NCI-H1417 (cell line): ENCODE measurements at places on chromosomes 3 and 15.

DNA sequence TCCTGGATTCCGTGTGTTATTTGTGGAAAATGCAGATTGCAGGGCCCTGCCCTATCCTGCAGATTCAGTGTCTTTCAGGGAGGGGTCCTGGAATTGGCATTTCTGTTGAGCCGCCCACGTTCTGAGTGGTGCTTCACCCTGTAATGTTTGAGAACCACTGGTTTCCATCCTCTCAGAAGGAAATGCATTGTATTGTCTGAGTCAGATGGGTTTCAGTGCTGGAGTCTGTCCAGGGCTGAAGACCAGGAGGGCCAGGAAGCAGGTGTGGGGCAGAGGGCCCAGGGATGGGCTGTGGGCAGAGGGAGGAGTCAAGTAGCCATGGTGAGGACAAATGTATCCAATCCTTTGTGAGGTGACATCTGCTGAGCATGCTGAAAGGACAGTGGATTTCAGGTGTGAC is 123.8 kb downstream of the SV2B start:
- peak; percentile 77 for DNase-seq

GRCh38 chr15:25670025-25670554 is 193.0 kb downstream of the ATP10A start:
- DNase-seq, result no peak

GRCh38 chr3:108914774-108915641 is 38.7 kb downstream of the GUCA1C start:
- DNase-seq, result peak; percentile 84

DNA sequence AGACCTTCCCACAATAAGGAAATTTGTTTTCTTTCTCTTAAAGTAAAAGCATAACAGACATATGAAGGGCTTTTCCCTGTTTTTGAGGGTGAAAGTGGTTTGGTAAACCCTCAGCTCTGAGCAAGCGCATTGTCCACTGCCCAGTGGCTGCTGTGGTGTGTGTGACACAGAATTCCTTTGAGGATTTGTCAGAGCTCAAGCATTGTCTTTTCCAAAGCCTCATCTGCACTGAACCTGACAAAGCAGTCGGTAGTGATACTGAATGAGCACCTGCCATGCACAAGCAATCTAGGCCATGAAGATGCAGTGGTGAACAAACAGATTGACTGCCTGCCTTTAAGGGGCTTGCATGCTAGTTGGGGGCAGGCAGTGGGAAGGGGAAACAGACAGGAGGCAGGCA is 128.3 kb downstream of the PLCL2 start:
- no peak for DNase-seq

GRCh38 chr15:75942464-75942863 is 38.8 kb downstream of the FBXO22 start:
- DNase-seq, result no peak

- no peak for DNase-seq
Measured at GRCh38 chr3:69180869-69181591, 58.6 kb upstream of the LMOD3 start.

DNA sequence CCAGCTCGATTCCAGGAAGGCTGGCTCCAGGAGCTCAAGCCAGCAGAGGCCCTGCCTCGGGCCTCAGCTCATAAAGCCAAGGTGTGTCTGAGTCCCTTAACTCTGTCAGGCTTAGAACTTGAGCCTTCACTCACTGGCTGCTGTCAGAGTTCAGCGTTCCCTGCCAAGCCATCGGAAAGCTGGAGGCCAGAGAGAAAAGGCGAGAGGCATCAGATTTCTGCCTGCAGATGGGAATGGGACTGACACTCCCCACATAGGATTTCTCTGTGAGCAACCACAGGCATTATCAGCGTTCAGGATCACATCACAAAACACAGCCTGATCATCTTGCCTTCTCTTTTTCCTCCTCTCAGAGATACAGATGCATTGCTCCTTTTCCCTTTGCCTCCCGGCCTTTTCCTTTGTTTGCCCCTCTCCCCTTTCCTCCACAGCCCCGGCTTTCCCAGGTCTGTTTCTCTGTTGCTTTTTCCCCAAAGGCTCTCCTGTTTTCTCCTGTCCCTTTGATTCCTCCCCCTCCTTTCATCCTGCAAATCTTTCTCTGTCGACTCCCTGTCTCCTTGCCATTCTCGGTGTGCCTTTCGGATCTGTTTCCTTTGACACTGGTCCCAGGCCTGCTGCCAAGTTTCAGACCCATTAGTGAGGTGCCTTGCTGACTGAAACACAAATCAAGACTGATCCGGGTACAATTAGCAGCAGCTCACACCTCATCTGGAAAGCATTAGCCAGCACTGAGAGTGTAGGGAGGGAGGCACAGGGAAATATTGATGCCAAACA is 44.5 kb upstream of the BOC start:
- peak; percentile 79 for DNase-seq

GRCh38 chr3:62319570-62320243 is 53.6 kb downstream of the FEZF2 start:
- no peak for DNase-seq

GRCh38 chr15:27834684-27835083 is 264.4 kb downstream of the OCA2 start:
- no peak for DNase-seq

DNA sequence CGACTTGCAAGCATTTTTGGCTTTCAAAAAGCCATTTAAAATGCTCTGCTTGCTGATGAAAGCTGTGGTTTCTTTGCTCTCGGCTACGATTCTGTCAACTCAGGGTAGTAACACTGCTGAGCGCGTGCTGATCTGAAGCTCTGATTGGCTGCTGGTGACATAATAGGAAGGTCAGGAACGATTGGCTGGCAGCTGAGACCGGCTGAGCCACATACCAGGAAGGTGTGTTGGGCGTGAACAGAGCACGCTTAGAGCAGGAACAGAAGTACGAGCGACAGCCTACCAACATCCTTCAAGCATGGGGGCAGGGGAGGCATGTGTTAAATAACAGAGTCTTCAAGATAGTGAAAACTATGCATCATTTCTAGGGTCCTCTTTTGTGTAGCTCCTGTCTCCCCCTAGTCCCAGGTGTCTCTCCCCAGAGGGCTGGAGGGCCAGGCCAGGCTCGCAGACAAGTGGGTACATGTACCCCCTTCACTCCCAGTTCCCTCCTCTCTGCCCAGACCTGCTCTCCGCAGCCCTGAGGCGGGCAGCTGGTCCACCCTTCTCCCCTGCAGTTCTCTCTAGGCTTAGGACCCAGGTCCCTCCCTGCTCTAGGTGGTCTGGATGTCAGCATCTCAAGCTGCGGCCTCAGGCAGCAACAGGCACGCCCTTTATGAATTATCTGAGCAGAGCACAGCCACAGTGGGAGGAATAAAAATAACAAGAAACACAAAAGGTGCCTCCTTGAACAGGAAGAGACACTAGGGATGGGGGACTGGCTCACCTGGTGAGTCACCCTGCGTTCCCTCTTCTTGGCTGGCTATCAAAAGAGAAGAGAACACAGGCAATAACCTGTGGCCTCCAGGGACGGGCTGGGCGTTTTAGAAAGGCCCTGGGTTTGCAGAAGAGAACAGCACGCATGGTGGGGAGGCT is 76.0 kb downstream of the TAMM41 start:
- DNase-seq, result peak; percentile 91

DNA sequence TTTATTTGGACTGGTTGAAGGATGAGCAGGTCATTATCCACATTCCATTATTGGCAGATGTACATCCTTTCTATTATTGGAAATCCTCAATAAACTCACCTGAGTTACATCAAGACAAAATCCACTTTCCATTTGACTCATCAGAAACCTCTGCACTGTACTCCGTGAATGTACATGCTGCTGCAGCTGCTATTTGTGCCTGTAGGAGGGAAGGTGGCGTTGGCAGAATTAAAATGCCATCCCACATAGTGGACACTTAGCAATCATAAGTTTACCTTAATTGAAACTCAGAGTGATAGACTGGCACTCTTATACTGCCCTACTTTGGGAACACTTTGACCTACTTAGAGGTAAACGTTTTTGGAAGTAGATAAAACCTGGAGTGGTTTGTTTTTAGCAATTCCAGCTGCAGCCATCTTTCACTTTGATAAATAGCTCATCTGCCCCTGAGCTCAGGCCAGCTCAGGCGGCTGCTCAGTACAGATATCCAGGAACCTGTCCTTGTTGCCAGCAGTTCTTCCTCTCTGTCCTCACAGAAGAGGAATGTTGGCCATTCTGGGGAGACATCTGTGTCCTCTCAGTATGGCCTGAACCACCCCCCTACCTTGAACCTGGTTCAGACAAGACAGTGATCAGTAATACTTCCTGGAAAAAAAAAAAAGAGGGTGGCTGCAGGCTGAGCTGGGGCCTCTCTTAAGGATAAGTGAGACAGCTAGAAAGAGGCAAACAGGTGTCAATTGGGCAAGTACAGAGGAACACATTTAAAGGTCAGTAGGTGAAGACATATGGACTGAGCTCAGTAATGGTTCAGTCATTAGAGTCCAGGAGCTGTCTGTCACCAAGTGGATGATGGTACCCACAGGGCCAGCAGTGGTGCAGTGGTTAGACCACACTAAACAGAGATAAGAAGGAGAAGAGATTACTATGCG is 153.4 kb upstream of the UMPS start:
- no peak for DNase-seq

GRCh38 chr3:69009559-69010410 is 3.7 kb downstream of the EOGT start:
- no peak for DNase-seq

- no peak for DNase-seq
Measured at GRCh38 chr3:153820035-153820434, 301.2 kb upstream of the ARHGEF26 start.

DNA sequence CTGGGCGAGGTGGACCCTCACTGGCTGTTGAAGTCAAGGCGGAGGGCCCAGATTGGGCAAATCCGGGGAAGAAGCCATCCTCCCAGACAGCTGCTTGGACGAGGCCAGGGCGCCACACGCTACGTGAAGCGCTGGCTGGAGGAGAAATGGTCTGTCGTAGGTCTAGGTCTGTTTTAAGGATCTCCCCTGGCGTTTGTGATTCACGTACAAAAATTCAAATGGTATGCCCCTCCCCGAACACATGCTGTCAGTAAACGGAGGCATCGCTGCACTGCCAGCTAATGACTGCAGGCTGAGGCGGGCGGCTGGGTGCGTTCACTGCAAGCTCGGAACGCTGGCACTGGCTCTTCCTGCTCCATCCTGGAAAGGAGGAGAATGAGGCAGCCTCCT is 69.9 kb downstream of the EPHB3 start:
- DNase-seq, result no peak

- no peak for DNase-seq
Measured at GRCh38 chr15:93235926-93236780, 147.1 kb upstream of the RGMA start.

DNA sequence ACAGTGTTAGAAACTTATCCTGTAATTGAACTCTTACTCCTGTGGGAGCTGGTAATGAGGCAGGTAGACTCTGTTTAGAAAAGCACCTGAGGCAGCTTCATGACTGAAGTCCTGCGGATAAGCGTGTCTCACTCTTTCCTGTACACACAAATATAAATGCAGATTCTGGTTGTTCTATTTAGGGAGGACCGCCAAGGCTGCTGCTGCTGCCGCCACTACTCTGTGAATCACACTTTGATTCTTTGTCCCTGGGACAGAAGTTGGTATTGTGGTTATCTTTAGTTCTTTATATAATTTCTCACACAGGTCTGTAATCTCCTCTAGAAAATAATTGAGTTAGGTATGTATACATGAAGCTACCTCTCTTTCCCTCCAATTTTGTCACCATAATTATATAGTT is 3.6 kb downstream of the LSAMP start:
- no peak for DNase-seq

DNA sequence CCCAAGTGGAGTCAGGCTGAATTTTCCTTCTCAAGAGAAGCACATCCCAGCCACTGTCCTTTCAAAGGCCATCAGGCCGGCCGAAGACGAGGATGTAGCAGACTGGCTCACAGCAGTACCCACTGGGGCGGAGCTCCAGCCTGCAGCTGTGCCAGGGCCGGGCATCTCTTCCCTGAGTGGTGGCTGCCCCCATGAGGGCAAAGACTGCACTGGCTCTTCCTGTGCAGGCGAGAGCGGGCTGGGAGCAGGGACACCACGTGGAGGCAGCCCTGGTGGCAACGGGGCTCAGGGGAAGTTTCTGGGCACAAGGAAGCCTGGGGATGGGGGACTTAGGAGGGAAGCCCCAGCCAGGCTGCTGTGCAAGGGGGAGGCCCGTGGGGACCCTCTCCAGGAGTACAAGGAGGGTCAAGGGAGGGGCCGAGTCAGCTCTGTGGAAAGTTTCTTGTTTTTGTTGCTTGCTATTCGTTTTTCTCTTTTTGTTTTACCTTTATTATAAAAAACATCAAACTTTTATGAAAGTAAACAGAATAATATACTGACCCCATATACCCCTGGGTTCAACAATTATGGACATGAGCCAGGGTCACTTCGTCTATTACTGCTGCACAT is 66.1 kb downstream of the RPN1 start:
- peak; percentile 85 for DNase-seq

DNA sequence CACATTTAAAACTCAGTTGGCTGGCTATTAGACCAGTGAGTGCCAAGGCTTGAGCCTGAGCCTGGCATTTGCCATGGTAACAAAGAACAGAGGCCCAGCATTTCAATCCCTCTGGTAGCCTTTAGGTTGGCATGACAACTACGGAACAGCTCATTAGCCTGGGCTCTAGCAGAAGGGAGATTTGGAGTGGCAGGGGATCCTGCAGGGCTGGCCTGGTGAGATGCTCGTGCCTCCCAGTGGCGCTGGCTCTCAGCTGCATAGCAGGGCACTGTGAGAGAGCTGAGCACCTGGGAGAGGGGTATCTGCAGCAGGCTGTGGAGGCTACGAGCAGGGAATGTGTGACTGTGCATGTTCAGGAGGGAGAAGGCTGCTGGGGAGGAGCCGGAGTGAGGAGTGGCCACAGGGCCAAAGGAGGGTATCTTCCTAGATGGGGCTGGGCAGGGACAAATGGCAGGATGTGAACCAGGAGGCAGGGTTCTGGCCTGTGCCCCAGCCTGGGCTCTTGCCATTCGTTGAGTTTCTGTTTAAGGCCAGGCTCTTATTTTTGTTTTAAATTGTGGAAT is 5.6 kb upstream of the ABTB1 start:
- peak; percentile 62 for DNase-seq

DNA sequence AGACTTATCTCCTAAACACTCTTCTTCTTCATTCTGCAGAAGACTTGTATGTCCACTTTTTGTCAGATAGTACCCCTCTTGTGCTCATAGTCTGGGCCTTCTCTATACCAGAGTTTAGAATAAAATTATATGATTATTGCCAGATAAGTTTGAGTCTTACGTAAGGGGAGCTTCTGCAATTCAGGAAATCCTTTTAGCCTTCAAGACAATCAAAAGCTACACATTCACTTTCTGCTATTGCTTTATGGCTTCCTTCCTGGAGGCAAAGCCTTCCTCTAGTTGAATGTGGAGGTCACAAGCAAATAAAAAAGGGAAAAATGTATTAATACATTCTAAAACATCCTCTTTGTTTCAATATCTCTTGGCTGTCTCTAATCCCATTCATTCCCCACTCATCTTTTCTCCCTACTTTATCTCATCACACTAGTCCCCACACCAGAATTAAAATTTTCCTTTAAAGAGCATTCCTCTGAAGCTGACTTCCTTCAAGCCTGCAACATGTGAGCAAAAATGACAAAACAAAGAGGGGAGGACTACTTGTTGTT is 186.8 kb downstream of the CPNE4 start:
- no peak for DNase-seq

- DNase-seq, result no peak
Measured at GRCh38 chr15:100726421-100727190, 124.2 kb downstream of the ASB7 start.

- DNase-seq, result no peak
Measured at GRCh38 chr3:30952786-30953185, 58.3 kb upstream of the GADL1 start.
